ENCODE measurements at places on chromosomes 4 and X.

DNA sequence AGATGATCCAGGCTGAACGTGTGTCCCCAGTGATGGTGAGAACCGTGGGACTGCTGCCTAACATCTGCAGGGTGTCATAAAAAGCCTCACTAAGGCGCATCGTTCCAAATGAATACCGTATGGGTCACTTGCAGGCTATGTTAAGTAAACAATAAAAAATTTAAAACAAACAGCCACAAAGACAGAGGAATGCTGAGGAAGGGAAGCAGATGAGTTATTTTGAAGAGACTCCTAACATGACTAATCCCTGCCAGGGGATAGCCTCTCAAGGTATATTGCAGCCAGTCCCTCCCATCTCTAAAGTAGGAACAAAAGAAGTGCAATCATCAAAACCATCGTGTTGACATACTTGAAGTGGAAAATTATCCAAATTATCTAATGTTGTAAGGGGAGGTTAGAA is 83.8 kb downstream of the UNC5C start:
- DNase-seq: no peak

DNA sequence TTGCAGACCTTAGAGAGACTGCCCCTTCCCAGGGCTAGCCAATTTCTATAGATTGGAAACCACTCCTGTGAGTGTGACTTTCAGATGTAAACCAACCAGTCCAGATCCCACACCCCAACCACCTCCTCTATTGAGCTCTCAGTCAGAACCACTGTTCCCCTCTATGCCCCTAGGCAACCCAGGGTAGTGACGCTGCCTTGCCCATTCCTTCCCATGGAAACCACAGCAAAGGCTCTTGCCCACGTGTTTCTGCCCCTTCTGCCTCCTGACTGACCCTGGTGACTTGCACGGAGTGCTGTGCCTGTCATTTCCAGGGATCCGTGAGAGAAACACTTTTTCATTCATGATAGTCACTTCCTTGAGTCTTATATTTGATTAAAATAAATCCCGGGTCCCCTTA is 32.4 kb downstream of the CYTL1 start:
- no peak for DNase-seq

- no peak for DNase-seq
Observed at GRCh38 chr4:110034026-110034393, 121.3 kb downstream of the EGF start.

DNA sequence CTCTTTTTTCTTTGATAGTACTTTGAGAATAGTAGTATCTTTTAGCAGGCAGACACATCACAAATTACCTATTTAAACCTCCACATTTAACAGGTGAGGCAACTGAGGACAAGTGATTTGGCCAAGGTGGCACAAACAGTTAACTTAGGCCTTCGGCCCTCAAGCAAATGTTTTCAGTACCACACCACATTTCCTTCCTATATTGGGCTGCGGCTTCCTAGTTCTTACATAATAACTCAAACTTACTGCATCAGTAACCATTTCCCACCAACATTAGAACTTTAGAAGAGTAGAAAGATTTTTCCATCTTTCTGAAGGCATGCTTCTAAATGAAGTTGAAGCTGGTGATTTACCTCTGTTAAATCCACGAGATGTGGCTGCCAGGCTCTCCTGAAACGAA is 63.2 kb upstream of the SLC4A4 start:
- no peak for DNase-seq

- DNase-seq: peak; percentile 71
Observed at GRCh38 chr4:186844059-186844681, 120.5 kb upstream of the FAT1 start.

DNA sequence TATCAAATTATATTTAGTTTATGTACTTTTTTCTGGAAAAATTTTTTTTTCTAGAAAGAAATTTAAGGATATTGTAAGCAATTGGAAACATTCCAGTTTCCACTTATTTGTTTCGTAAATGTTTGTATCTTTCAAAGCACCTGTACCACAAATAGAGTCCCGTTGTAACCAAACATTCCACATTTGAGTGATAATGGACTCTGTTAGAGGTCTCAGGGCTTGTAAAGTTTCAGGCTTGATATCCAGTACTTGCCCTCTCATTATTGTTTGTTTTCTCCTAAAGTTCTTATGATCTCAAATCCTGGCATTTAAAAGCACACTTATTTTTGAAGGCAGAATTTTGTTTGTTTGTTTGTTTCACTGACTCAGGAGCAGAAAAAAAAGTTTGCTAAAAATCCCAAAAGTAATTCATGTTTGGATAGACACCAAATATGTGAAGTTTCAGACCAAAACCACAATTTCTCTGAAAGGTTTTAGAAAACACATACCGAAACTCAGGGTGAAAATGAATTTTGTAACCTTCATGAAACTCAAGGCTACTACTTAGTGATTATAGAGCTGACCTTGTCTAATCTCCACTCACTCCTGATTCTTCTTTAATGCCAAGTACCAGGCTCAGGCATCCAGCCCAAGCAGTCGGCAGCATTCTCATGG is 5.7 kb upstream of the TMEM192 start:
- DNase-seq: no peak

DNA sequence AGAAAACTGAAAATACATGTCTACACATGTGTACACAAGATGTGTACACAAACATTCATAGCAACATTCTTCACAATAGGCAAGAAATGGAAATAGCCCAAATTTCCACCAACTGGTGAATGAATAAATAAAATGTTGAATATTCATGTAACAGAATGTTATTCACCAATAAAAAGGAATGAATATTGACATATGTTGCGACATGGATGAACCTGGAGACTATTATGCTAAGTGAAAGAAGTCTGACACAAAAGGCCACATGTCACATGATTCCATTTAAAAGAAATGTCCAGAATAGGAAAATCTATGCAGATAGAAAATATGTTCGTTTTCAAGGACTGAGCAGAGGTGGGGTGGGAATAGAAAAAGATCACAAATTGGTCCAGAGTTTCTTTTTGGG is 34.6 kb upstream of the LNX1 start:
- DNase-seq: no peak

- no peak for DNase-seq
Observed at GRCh38 chrX:65300104-65300809, 234.3 kb downstream of the LAS1L start.

- no peak for DNase-seq
Observed at GRCh38 chrX:45804276-45804675, 603.6 kb upstream of the DIPK2B start.

DNA sequence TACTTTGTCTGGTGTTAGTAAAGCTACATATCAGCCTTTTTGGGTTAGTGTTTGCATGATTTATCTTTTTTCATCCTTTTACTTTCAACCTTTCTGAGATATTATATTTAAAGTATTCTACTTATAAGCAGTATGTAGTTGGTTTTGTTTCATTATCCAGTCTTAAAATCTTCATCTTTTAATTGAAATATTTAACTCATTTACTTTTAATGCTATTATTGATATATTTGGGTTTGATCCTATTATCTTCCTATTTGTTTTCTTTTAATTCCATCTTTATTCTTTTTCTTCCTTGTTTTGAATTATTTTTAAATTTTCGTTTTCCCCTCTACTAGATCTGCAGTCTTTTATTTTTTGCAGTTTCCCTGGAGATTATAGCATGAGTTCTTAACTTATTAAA is 44.0 kb downstream of the CLDN22 start:
- no peak for DNase-seq

DNA sequence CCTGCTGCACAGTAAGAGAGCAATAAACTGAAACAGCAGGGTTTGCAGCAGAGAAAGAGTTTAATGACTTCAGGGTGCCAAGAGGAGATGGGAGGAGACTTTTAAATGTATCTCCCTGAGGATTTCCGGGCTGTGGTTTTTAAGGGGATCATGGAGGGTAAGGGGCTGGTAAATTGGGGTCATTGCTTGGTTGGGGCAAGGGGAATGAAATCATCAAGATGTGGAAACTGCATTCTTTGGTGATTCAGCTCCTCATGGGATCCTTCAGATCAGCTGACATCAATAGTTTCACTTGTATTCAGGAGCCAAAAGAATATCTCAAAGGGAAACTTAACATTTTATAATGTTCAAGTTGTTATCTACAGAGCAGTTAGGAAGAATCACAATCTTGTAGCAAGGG is 174.3 kb upstream of the ANXA10 start:
- DNase-seq: no peak

DNA sequence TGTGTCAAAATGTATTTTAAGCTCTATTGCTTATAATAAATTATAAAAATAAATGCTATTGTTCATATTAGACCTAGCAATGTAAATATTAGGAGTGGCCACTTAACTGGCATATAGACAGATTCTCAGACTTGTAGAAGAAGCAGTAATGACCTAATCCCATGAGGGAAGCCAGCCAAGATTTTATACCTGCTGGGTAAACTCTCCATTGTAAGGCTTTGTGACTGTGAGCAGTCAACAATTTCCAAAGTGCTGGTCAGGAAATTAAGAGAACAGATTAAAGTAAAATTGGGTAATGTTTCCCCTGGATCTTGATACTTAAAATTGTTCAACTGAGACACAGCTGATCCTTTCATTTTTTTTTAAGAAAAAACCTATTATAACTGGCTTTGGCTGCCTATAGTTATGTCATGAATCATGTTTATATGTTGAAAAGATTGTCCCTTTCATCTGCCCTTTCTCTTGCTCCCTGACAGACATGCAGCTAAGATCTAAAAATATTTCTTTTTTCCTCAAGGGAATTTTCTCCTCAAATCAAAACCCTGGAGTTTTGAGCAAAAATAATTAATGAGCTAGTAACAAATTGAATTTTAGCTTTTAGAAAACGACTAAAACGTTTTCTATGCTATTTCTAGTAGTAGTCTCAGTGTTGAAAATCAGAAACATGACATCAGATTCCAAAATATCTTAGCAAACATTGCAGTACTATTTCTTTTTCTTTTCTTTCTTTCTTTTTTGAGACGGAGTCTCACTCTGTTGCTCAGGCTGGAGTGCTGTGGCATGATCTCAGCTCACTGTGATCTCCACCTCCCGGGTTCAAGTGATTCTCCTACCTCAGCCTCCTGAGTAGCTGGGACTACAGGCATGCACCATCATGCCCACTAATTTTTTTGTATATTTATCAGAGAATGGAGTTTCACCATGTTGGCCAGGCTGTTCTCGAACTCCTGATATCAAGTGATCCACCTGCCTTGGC is 77.9 kb downstream of the ADGRL3 start:
- no peak for DNase-seq

GRCh38 chr4:7943211-7943610 is 3.5 kb upstream of the AFAP1 start:
- DNase-seq: no peak

GRCh38 chrX:154750301-154751202 is at the start of gene GAB3:
Gene GAB3, minus strand, starts transcription at chrX:154751077. Its CDS starts 52 bp downstream, at chrX:154751025.
- DNase-seq: no peak

- no peak for DNase-seq
Observed at GRCh38 chrX:18810416-18810815, 103.0 kb downstream of the PPEF1 start.

DNA sequence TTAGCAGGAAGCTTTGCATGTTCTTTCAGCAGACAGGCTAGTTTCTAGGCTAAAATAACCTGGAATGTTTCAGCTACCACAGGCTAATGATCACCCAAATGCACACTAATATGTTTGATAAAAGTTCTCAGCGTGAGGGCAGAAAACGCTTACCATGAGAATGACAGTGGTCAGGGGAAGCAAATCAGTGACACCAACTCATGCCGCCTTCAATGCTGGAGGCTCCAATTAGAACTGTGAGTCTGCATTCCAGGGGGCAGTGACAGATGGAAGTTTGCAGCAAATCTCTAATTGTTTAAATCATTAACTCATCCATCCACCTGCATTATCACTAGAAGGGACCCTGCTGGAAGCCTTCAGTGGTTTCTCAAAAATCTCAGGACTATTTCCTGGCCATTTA is 43.2 kb downstream of the ANOS1 start:
- DNase-seq: no peak

DNA sequence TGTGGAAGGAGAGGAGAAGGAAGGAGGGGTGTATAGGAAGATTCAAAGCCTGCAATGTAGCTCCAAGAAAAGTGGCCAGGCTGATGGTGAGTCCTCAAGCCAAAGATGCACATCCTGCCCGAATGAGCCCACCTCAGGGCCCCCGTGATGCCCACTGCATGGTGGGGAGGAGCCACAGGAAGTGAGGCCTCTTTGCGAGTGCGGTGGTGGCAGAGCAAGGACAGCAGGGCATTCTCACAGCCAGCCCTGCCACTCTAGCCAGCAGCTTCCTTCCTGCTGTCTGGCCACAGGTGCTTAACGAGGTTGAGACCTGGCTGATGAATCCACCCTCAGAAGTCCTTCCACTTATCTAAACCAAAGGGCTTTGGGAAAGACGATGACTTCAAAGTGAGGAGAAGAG is 55.8 kb downstream of the BCOR start:
- no peak for DNase-seq

DNA sequence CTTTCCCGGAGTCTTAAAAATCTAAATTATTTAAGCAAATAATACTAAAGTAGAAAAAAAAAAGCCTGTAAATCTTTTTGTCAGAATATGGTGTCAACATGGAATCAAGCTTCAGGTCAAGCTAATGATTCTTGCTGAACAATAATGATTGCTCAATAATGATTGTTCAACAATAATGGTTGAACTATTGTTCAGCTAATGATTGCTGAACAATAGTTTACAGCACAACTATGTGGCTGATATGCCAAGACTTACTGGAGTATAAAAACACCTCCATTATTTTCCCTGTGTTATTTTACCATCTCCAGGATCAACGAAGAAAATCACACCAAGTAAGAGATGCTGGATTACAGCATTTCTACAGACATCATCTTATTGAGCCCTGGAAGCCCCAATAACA is 35.1 kb upstream of the SMIM31 start:
- DNase-seq: no peak

DNA sequence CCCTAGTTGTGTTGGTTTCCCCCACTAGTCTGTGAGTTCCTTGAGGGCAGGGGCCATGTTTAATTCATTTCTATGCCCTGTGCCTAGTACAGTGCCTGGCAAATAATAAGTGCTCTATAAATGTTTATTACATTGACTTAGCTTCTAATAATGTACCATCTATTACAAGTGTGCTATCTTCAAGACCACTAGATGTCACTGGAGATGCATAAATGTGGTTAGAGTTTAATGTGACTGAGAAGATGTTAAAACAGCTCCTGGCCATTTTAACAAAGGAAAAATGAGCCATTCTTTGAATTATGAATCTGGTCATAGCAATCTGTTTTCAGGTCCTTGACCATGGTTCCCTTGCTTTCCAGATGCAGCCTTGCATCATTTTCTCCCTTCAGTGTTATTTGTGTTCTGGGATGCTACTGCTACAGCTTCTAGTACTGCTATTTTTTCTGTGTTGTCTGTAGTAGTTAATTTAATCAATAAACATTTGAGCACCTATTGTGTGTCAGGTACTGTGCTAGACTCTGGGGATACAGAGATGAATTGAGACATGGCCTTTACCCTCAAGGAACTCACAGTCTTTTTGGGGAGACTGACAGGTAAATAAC is 43.2 kb downstream of the SLC9A6 start:
- DNase-seq: peak; percentile 39

DNA sequence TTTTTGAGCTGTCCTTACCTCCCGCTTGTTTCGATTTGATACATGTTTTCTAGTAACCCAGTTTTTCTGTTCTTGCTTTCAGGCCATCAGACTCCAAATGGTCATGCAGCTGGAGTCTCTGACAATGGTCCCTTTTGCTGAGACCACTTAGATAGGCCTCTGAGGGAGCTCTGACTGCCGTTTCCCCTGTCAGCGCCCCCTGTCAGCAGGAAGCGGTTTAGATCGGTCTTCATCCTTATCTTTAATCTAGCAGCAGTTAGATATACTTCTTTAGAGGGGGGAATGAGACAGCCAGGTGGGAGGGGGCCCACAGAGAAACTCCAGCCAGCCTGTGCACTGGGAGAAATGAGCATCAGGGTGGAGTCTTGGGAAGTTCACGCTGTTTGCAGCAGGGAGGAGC is 457.9 kb downstream of the GPAT3 start:
- no peak for DNase-seq

- no peak for DNase-seq
Observed at GRCh38 chr4:174228988-174229387, 54.5 kb downstream of the FBXO8 start.

Data from GM04503 (cell line).